ENCODE measurements at places on chromosomes 7 and 10. TPM values are rescaled to one million over a fixed set of nuclear protein-coding genes. Genes with fewer than 3 reads are reported as not detected.

- DNase-seq = no peak
These were observed 126.8 kb downstream of the SKIDA1 start for GRCh38 chr10:21398563-21399231.

DNA sequence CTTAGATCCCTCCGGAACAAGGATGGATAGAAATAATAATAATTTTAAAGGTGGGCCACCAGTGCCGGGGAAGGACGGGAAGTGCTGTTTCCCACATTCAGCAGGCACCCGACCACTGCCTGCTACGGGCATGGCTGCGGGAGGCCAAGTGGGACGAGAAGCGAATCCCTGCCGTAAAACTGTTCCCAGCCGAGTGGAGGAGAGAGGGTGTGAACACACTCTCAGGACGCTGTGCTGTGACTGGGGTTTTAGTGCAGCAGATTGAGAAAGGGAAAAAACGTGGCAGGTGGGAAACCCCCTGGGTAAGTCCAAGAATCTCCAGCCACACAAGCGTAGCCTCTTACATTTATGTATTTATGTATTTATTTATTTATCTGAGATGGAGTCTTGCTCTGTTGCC, 158.8 kb downstream of the DNAJB6 start:
- no peak for DNase-seq

DNA sequence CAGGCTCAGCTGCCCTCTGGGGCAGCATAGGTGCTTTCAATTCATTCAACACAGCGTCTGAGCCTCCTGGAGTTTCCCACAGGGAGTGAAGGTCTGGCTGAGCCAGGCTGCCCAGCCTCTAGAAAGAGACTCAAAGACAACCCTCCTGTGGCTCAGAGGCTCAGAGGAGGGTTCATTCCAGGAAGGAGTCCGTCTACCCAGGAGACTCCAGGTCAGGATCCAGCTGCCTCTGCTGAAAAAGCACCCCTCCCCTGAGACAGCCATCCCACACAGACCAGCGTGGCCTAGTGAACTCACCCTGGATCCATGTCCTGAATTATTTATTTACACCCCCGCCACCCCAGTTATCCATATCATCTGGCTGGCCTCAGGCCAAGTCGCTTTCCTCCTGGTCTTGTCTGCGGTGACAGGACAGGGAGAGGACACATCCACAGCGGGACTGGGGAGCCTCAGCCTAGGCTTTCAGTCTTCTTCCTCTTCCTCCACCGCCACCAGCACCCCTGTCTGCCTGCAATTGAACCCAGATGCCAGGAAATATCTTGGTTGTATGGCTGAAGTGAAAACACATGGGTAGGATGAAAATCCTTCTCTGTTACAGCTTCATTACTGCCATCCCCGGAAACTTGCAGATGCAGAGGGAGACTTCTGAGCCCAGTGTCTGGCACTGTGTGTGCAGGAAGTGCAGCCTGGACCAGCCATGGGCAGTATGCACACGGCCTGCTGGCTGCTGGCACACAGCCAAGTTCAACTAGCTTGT, 44.0 kb upstream of the COL13A1 start:
- peak; percentile 13 for DNase-seq

Gene AEBP1
- total RNA-seq = 107 TPM

Gene SNX10
- total RNA-seq = 5.4 TPM

Data from mucosa of gallbladder (tissue), 1 donor.